ENCODE measurements at places on chromosomes 5 and 9.

DNA sequence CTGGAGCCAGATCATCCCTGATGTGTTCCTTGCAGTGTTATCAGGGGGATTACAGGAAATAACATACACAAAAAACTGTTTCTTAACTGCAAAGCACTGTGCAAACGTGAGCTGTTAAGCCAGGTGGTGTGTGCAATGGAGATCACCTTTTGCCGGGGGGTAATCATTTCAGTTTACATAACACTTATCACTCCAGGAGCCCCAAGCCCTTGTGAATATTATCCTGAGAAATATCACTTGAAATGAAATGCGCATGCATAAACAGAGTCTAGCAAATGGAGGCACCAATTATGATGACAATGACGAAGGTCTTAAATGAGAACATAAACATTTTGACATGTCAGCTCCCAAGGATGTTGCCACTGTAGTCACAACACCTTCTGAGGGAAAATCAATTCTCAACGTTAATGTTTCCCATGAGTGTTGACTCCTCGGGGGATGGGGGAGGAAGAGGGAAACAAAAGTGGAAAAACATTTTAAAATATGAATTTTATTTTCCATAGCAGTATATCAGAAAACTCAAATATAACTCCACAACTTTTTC lies 54.5 kb upstream of the RAD23B start:
- DNase-seq, result no peak

- DNase-seq, result no peak
These were observed 3.7 kb downstream of the FAM163B start for GRCh38 chr9:133605446-133605845.

DNA sequence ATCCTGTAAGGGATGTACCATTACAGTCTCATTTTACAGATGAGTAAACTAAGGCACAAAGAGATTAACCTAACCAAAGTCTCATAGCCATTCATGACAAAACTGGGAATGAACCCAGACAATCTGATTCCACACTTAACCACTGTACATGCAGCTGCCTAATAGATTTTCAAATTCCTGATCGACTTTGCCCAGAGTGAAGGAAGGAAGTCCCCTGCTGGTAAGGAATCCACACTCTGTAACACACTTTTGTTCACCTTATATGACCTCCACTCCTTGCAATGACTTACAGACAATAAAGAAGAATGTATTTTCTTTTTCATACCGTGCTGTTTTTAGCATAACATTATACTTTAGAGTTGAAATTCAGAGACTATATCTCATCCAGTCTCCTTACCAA lies 31.3 kb upstream of the PLPP6 start:
- no peak for DNase-seq

DNA sequence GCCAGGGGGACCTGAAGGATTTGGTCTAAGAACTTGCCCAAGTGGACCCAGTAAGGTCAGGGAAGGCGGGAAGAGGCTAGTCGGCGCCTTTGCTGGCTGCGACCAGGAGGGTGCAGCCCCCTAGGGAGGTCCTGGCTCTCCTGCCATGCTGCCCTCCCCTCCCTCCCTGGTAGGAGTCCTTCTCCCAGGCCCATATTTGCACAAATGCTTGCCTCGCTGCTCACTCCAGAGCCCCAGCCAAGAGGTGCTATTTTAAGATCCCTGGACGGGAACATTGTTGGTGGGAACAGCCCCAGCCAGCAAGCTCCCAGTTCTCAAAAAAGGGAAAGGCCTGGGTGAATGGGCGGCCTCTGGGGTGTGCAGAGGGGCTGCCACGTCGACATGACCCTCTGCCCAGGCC lies 4.3 kb upstream of the IL17B start:
- no peak for DNase-seq

GRCh38 chr9:95316794-95317118 lies 753 bp downstream of the FANCC start:
- DNase-seq, result peak; percentile 70

DNA sequence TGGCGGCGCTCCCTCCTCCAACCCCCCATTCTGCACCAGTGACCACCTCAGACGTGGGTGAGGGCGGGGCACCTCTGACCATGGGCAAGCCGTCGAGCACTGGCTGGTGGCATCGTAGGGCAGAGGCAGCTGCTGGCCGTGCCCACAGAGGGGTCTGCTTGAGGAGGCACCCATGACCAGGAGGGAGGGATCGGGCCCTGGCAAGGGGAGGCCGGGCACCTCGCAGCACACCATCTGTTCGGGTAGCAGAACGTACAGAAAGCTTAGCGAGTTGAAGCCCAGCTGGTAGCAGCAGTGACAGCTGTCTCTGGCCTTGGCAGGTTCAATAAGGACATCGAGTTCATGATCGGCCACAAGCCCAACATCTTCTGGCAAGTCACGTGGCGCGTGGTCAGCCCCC lies 4.3 kb upstream of the SLC6A18 start:
- DNase-seq, result no peak

GRCh38 chr5:125725691-125726090 lies 697.5 kb upstream of the GRAMD2B start:
- no peak for DNase-seq

DNA sequence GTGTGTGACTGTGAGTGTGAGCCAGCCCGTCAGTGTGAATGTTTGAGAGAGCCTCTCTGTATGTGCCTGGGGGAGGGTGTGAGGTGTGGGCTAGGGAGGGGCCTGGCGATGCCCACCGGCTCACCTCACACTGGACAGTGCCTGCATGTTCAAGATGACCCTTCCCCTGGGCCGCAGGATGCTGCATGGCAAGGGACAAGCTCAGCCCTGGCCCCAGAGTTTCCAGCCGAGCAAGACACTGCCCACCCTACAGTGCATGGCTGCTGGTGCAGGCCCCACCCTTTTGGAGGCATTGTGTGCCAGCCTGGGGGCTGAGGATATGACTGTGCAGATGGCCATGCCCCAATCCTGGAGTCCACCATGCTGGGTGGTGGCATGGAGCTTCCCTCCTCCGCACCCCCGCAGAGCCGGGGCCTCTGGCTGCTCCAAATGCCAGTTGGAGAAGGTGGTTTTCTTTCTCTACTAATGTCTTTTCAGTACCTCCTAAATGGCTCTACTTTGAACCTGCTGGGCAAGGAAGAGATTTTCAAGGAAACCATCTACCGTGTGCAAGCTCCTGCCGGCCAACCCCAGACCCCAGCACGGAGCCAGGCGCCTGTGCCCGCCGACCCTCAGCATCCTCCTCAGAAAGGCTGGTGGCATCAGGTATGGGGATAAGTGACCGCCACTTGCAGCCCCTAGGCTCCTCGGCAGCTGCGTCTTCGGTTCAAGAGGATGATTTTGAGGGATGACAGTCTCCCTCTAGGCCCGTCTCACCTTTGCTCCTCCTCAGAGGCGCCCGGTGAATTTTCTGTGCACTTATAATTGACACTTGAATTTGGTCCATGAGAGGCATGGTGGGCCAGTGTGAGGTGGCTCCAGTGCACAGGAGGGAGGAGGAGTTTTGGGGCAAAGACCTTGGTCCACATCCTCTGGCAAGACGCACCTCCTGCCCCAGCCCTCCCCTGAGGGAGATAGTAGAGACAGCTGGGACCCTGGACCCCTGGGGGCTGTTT lies 27.7 kb downstream of the FGD3 start:
- no peak for DNase-seq

DNA sequence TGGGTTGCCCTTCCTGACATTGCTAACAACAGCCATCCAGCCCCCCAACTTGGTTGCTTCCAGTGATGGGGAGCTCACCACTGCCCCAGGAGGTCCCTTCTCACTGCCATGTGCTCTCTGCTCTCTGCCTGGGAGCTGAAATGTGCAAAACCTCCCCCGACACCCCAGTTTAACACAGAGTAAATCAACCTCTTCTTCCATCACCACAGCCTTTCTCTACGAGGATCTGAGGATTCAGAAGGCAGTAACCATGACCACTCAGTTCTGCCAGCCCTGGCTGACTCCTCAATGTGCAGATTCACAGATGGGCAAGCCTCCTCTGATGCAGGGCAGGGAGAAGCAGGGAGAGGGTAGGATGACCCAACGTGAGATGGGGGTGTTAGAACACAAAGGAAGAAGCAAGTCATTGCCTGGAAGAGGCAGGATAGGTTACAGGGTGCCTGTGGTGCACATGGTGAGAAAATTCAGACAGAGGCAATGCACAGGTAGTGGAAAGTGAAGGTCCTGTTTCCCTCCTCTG lies 185.0 kb downstream of the DAB2IP start:
- DNase-seq, result no peak

DNA sequence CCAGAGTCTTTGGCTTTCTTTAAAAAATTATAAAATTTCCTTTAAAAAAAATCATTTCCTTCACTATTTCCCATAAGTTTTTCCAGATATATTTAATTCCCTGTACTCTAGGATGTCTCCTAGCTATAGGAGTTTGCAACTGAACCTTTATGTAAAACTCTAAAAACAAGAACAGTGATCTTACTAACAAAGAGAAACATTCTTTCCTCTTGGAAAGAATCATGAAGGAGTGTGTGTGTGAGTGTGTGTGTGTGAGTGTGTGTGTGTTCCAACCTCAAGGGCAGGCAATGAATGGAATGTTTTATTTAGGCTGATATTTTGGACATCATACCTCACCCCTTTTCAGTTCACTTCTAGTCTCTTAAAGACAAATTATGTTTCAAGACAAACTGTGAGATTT lies 309.2 kb downstream of the CEMIP2 start:
- no peak for DNase-seq

- no peak for DNase-seq
These were observed 222.4 kb upstream of the TBC1D2 start for GRCh38 chr9:98477884-98478283.

- DNase-seq, result peak; percentile 1
These were observed 6.5 kb upstream of the CCDC192 start for GRCh38 chr5:127696683-127697082.

DNA sequence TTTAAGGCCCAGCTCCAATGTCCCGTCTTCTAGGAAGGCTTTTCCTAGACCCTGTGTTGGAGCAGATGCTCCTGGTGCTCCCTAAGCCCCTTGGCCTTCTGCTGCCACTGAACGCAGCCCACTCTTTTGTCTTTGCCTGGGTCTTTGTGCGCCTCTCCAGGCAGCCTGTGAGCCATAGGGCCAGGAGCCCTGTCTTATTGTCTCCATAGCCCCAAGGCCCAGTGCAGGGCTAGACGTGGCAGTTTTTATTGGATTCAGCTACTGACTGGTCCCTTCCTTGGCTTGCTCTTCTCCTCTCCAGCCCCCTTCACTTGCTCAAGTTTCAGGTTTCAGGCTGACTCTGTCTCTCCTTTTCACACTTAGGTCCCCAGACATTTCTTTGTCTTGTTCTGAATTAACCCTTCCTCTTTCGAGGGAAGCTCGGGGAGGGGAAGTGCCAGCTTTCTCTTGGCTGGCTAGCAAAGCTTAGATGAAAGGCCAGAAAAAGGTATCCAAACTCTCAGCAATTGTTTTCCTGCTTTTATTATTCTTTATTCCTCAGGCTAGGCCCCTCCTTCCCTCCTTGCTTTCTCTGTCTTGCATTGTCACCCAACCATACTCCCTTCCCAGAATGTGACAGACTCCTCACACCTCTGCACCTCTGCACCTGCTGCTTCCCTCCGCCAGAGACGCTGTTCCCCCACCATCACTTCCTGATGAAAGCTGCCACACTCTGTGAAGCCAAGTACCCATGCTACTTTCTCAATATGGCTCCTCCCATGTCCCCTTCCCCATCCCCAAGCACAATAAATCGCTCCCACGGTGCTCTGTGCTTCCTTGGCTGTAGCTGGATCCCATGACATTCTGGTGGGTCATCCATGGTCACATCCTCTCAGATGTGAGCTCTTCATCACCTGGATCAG lies 101.6 kb upstream of the CPEB4 start:
- DNase-seq, result no peak

GRCh38 chr9:96408409-96409280 lies 9.5 kb downstream of the ZNF367 start:
- DNase-seq, result no peak

GRCh38 chr9:2616692-2617377 lies 4.8 kb upstream of the VLDLR start:
- DNase-seq, result no peak

DNA sequence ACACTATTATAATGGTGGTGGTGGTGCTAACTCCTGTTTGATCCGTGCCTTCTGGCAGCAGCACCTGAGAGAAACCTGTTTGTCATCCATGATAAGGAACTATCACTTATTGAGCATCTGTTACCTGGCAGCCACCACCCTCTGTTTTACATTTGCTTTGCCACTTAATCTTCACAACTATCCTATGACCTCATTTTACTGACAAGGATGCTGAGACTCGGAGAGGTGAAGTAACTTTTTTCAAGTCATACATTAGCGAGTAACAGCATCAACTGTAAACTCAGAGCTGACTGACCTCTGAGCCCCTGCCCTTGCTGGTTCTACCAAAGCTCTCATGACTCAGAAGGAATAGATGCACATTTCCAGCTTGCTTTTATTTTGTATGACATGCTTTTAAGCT lies 81.1 kb downstream of the EGFLAM start:
- no peak for DNase-seq

DNA sequence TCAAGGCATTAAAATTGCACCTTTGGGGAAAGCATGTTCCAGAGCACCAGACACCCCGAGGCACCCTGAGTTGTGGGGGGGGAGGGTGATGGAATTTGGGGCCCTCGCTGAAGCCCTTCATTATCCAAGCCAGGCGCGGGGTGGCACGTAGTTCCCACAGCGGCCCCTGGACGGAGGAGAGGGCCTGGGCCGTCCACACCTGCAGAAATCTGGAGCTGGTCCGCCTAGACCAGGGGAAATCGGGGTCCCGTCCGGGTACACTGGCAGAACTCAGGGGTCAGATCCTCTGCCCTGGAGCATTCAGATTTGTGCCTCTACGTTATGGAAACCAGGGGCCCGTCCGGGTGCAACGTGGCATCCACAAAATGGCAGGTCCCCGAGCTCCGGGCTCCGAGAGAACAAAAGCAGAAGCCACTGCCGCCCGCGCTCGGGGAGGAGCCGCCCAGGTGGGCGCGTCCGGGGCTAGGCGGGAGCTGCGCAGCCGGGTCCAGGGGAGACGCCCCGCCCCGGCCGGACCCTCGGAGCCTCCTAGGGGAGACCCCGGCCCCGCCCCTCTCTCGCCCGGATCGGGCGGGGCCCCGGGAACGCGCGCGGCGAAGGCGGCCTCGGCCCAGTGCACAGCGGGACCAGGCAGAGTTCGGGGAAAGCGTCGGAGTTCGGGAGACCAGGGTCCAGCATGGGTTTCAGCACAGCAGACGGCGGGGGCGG lies at the start of gene PLEKHG4B:
Gene PLEKHG4B (plus strand): TSS at position 613 of the 708 bp plus-strand sequence. CDS start 64 bp downstream, at position 677.
- DNase-seq, result peak; percentile 82

Measured in NCI-H446 (cell line).